Neural progenitor cell (in vitro differentiated cells): ENCODE measurements at places on chromosomes 4 and X. TPM values are rescaled to one million over a fixed set of nuclear protein-coding genes. Genes with fewer than 3 reads are reported as not detected.

Gene PROM1
- 43.0 and 55.9 TPM in 2 replicates for total RNA-seq

Gene KIT
- 4.2 and 4.6 TPM in 2 replicates for total RNA-seq

Gene SLIT2
- total RNA-seq, result 1.2 and 3.0 TPM in 2 replicates

- no peak overlapping the region for H3K27ac ChIP-seq
- no peak for DNase-seq
- no peak overlapping the region for H3K4me3 ChIP-seq
- no peaks in the 10 kb centered on the region for H3K36me3 ChIP-seq
- no peaks in the 10 kb centered on the region for H3K27me3 ChIP-seq
Measured at GRCh38 chrX:23012162-23012561, 12.4 kb downstream of the DDX53 start.

DNA sequence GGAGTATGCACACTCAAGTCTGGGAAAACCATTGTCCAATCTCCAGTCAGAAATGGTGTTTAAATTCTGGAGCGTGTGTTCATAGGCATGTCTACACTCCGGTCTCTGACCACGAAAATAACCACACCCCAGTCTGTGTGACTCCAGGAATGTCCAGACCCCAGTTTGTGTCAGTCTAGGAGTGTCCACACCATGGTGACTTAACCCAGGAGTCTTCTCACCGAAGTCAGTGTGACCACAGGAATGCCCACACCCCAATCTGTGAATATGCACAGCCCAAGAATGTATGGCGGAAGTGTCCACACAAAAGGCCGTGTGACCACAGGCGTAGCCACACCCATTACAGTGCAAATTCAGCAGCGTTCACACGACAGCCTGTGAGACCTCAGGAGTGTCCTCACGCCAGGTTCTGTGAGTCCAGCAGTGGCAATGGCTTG lies 11.4 kb downstream of the FTSJ1 start:
- H3K27ac ChIP-seq, result no peak overlapping the region
- no peaks in the 10 kb centered on the region for H3K27me3 ChIP-seq
- no peak overlapping the region for H3K4me3 ChIP-seq
- no peaks in the 10 kb centered on the region for H3K4me1 ChIP-seq
- no peaks in the 10 kb centered on the region for H3K36me3 ChIP-seq

GRCh38 chr4:184763150-184763780 lies 29.4 kb upstream of the CENPU start:
- no peaks in the 10 kb centered on the region for H3K4me1 ChIP-seq
- no peaks in the 10 kb centered on the region for H3K27me3 ChIP-seq
- DNase-seq, result no peak
- no peak overlapping the region for H3K4me3 ChIP-seq
- no peak overlapping the region for H3K27ac ChIP-seq

GRCh38 chrX:107659768-107660167 lies 31.5 kb downstream of the PRPS1 start:
- H3K4me1 ChIP-seq, result peaks cover 10% of the 10 kb centered on the region
- no peak overlapping the region for H3K4me3 ChIP-seq
- H3K36me3 ChIP-seq, result no peaks in the 10 kb centered on the region

GRCh38 chr4:18050448-18050847 lies 28.9 kb upstream of the LCORL start:
- no peaks in the 10 kb centered on the region for H3K36me3 ChIP-seq
- no peak for DNase-seq
- H3K27me3 ChIP-seq, result no peaks in the 10 kb centered on the region
- H3K4me3 ChIP-seq, result no peak overlapping the region
- no peak overlapping the region for H3K27ac ChIP-seq
- no peaks in the 10 kb centered on the region for H3K4me1 ChIP-seq

DNA sequence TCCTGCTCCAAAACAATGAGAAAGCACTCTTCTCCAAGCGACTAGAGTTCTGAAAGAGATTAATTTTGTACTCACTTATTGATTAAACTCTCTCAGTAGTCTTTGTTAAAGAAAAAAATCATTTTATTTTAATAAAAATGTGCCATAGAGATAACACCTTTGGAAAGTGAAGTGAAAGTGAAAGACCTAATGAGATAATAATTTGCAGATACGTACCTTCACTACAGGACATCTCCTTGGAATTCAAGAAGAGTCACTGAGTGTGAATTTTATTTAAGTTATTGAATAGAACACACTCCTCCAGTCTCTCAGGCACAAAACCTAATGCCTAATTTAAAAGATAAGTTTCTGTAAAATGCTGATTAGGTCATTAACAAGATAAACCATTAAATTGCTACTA lies 1070.6 kb upstream of the GRID2 start:
- no peak overlapping the region for H3K4me3 ChIP-seq
- no peak overlapping the region for H3K27ac ChIP-seq
- no peaks in the 10 kb centered on the region for H3K36me3 ChIP-seq
- no peak for DNase-seq
- H3K27me3 ChIP-seq, result no peaks in the 10 kb centered on the region
- no peaks in the 10 kb centered on the region for H3K4me1 ChIP-seq

GRCh38 chr4:170420255-170420693 lies 330.5 kb upstream of the AADAT start:
- peaks cover 10% of the 10 kb centered on the region for H3K4me1 ChIP-seq
- H3K4me3 ChIP-seq, result no peak overlapping the region
- no peaks in the 10 kb centered on the region for H3K27me3 ChIP-seq
- no peak overlapping the region for H3K27ac ChIP-seq
- DNase-seq, result no peak

- H3K36me3 ChIP-seq, result no peaks in the 10 kb centered on the region
- no peak overlapping the region for H3K27ac ChIP-seq
- no peak overlapping the region for H3K4me3 ChIP-seq
- no peaks in the 10 kb centered on the region for H3K27me3 ChIP-seq
- H3K4me1 ChIP-seq, result peaks cover 14% of the 10 kb centered on the region
- no peak for DNase-seq
Measured at GRCh38 chrX:43002526-43003203, 224.7 kb upstream of the PPP1R2C start.

DNA sequence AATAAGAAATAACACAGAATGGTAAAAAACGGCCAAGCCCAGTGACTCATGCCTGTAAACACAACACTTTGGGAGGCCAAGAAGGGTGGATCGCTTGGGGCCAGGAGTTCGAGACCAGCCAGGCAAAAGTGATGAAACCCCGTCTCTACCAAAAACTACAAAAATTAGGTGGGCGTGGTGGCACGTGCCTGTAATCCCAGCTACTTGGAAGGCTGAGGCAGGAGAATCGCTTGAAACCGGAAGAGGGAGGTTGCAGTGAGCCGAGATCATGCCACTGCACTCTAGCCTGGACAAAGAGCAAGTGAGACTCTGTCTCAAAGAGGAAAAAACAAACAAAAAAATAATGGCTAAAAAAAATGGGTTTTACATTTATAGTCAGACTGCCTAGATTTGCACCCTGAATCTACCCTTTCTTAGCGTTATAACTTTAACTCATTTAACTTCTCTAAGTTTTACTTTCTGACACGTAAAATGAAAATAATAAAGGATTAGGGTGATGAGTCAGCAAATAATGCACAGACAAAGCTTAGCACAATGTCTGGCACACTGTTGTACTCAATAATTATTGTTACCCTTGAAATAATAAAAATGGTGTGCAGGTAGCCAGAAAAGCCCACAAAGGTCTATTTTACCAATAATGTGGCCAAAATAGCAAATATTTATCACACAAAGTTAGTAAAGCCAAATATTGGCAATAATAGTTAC lies 55.0 kb downstream of the ATP11C start:
- H3K27me3 ChIP-seq, result no peaks in the 10 kb centered on the region
- H3K27ac ChIP-seq, result no peak overlapping the region
- no peak overlapping the region for H3K4me3 ChIP-seq
- no peaks in the 10 kb centered on the region for H3K4me1 ChIP-seq

- no peak for DNase-seq
- H3K36me3 ChIP-seq, result no peaks in the 10 kb centered on the region
- no peak overlapping the region for H3K4me3 ChIP-seq
- H3K4me1 ChIP-seq, result no peaks in the 10 kb centered on the region
- no peaks in the 10 kb centered on the region for H3K27me3 ChIP-seq
Measured at GRCh38 chr4:60396341-60397049, 803.6 kb upstream of the ADGRL3 start.

- no peak overlapping the region for H3K4me3 ChIP-seq
- H3K4me1 ChIP-seq, result no peaks in the 10 kb centered on the region
- H3K27me3 ChIP-seq, result no peaks in the 10 kb centered on the region
- no peak overlapping the region for H3K27ac ChIP-seq
- no peak for DNase-seq
Measured at GRCh38 chrX:19731307-19731820, 156.0 kb downstream of the SH3KBP1 start.

- H3K4me1 ChIP-seq, result no peaks in the 10 kb centered on the region
- no peaks in the 10 kb centered on the region for H3K36me3 ChIP-seq
- DNase-seq, result peak; percentile 28
- H3K27ac ChIP-seq, result no peak overlapping the region
Measured at GRCh38 chrX:38192007-38192810, 28.5 kb downstream of the SRPX start.

DNA sequence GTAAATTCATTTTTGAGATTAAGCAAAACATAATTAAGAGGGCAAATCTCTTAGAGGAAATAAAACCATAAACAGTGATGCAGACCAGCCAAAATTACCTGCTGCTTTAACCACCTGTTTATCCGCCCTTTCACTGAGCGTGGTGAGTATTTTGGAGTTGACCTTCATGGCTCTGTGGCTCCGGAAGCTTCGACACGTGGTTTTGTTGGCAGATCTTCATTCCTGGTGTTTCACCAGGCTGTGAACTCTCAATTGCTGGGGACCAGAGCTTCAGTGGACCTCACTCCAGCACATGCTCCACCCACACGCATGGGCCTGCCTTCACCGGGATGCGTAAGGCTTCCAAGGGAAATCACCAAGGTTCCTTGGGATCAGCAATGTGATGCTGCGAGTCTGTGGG lies 83.8 kb downstream of the FHDC1 start:
- H3K27ac ChIP-seq, result no peak overlapping the region
- H3K4me3 ChIP-seq, result no peak overlapping the region
- H3K4me1 ChIP-seq, result peaks cover 21% of the 10 kb centered on the region
